ENCODE measurements at places on chromosomes 3 and 15.

DNA sequence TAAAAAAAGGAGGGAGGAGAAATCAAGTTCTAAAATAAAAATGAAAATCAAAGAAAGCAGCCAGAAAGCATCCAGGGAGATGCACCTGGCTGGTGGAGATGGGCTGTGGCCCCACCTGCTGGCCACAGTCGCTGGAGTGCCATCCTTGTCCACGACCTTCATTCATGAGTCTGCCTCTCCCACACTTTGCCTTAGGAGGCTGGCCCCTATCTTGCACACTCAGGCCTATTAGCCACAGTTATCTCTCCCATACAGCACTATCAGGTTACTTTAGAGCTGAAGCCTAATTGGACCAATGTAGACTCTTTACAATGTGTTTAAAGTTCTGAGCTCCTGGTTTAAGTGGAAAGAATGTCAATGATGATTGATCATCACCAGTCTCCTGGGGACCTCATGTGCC is 392.0 kb upstream of the RORA start:
- DNase-seq, result no peak

DNA sequence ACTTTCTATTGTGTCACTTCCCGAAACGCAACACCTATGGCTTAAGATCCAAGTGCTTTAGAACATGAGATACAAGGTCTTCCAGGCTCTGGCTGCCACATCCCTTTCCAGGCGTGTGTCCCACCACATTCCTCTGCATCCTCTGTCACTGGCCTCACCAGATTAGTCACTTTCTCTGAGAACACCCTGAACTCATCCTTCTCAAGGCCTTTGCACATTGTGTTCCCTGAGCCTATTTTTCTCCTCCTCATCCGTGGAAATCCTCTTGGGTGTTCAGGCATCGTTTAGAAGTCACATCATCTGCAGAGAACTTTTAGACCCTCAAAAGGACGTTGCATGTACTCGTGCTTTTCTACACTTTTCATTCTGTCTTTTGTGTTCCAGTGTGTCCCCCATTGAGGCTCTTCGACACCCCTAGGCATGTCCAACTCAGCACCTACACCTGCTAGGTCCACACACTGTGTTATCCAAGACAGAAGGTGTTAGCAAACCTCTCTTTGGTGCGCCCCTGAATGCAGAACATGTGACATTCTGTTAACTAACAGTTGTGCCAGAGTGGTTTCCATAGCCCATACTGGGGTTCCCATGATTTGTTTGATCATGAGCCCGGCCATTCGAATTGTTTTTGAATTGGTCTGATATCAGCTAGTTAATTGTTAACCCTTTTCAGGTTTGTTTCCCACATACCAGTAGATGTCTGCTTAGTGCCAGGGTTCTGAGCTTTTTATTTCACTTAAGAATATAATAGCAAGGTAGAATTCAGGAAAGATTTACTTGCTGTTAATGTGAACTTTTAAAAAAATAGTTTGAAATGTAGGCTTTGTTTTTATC is 67.2 kb downstream of the LPP start:
- no peak for DNase-seq

DNA sequence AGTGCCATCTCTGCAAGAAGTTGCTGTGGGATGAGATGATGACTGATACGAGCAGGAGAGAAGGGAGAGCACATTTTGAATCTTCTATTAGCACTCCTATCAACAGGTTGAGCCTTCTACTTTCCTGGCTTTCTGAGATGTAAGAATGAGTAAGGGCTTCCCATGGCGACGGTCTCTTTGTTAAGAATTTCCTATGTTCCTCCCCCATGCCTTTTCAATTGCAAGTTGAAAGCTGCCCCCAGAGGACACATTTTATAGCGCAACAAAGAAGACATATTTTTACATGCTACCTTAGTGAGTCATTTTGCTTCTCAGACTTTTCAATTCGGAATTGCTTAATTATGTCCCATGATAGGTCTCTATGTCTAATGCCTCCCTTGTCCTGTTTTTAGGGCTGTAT is 71.3 kb upstream of the LRTM1 start:
- DNase-seq, result no peak

- no peak for DNase-seq
Observed at GRCh38 chr3:72271216-72271615, 486.3 kb upstream of the PROK2 start.

GRCh38 chr15:77515613-77516012 is 94.9 kb downstream of the HMG20A start:
- DNase-seq, result no peak

DNA sequence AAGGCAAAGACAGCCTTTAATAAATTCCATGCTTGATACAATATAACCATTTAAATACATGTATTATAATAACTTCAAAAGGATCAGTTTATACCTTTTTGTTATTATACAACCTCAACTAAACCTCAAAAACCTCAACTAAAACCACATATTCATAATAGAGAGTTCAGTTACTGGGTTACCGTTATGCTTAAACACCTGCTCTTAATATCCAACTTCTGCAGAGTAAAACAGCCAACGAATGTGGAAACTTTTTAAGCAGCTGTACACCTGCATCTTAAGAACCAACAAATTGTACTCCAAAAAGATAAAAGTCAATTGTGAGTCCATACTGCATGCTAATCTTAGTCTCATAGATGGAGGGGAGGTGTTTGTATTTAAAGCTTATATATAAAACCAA is 53.5 kb downstream of the TFDP2 start:
- DNase-seq, result no peak

DNA sequence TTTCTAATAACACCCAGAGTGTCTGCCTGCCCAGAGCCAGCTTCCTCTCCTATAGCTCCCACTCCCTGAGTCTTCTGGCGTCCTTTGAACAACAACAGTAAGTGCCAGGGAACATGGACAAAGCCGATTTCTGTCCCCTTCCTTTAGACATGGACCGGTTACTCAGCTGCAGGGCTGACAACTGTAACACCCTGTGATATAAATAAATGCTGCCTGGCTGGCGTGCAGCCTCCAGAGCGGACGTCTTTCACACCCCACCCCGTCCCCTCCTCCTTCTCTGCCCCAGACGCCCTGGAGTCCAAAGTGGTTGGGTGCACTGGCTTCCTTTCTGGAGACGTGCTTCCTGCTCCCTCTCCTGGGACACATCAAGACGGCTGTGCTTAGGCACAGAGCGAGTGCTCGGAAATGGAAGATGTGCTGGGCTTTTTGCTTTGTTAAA is 281.9 kb upstream of the LRRFIP2 start:
- DNase-seq, result no peak

DNA sequence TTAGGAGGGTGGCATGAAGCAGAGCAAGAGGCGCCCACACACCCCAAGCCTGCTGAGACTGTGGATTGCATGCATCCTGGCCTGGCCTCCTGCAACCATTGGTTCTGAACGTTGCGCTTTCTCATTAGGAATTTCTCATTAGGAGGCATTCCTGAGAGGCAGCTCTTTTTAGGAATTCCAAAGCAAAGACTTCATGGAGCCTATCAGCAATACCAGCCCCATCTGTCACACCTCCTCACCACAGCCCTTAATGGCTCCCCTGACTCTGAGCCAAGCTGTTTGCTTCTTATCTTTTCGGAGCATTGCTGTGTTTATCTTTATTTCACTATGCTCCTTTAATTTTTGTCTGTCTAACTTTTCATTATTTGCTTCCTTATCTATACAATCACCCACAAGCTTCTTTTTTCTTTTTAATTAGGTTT is 226.9 kb downstream of the CACNA2D3 start:
- no peak for DNase-seq

DNA sequence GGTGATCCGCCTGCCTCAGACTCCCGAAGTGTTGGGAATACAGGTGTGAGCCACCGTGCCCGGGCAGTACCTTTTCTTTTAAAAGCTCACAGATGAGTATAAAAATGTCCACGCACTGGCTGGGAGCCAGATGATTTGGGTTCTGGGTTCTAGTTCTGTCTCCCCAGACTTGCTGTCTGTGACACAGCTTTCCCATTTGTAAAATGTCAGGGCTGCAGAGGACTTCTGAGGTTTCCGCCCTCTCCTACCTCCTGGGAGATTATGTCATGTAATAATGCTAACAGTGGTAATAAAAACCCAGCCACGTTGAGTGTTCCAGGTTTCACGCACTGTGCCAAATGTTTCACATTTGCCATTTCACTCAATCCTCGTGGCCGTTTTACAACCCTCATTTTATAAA is 1.3 kb upstream of the PPP4R2 start:
- DNase-seq, result no peak

- DNase-seq, result no peak
Observed at GRCh38 chr3:59777667-59778077, 727.8 kb upstream of the CFAP20DC start.

Measured in stimulated activated CD8-positive, alpha-beta memory T cell treated with anti-CD3 and anti-CD28 coated beads, Interleukin-7, amount 100 ng/mL, for 1 hour (primary cell).